NCI-H1417 treated with DMSO at 0.1 percent for 48 hours (cell line): ENCODE measurements at places on chromosomes 16 and 17.

- DNase-seq = no peak
Measured at GRCh38 chr17:49987681-49988441, 7.2 kb downstream of the DLX3 start.

- no peak for DNase-seq
Measured at GRCh38 chr16:88812513-88813268, 963 bp upstream of the APRT start.

DNA sequence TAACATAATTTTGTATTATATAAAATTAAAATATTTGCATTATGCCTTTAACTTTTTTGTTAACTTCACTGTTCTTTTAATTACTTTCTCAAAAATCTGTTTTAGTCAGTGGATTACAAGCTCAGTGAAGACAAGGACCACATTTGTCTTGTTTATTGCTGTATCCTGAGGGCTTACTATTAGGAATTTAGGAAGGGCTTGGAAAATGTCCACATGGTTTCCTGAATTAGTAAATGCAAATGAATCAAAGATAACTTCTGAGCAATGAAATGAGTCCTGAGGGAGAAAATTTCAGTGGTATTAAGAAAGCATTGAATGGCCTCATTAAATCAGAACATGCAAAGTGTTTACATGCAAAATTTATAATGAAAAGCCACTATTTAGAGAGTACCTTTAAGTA, 1293.2 kb upstream of the GOT2 start:
- no peak for DNase-seq

GRCh38 chr17:82737967-82738877, 2.8 kb downstream of the FN3K start:
- no peak for DNase-seq

GRCh38 chr16:62135446-62135845, 99.2 kb upstream of the CDH8 start:
- DNase-seq = no peak

DNA sequence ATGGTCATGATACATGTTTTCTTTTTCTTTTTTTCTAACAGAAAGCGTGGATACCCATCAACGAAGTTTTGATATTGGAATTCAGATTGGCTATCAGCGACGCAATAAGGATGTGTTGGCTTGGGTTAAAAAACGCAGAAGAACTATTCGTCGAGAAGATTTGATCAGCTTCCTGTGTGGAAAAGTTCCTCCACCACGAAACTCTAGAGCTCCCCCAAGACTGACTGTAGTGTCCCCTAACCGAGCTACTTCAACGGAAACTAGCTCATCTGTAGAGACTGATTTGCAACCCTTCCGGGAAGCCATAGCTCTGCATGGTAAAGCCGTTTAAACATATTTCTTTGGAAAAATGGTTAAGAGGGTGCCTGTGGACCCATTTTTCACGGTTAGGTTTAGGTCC, 11.5 kb downstream of the HAPSTR1 start:
- no peak for DNase-seq

DNA sequence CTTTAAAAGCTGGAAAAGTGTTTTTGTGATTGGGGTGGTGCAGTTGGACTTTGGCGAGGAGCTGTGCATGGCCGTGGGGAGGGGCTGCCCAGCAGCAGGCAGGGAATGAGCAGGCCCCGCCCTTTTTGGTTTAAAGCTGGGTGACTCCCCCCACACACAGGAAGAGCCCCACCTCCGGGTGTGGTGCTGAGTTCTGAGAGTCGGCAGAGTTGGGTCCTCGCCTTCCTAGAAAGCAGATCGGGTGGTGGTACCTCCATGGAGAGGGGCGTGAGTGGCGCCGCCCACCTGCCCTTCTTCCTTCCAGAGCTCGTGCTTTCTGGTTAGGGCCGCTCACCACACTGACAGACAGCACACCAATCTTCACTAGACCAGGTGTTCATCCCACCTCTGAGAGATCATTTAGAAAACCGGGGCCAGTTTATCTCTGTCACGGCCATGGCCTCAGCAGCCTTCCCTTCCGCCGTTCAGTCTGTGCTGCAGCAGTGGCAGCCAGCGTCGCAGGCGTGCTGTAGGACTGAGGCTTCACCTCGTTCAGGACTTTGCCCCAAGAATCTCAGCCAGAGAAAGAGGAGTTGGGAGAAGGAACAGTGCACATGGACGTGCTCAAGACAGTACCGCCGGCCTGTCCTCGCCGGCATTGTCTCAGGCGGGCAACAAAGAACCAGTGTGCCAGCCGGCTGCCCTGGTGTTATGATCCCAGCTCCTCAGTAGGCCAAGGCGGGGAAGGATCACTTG, 144.0 kb upstream of the CHMP6 start:
- no peak for DNase-seq

GRCh38 chr16:24573141-24573540, 33.8 kb downstream of the RBBP6 start:
- no peak for DNase-seq

DNA sequence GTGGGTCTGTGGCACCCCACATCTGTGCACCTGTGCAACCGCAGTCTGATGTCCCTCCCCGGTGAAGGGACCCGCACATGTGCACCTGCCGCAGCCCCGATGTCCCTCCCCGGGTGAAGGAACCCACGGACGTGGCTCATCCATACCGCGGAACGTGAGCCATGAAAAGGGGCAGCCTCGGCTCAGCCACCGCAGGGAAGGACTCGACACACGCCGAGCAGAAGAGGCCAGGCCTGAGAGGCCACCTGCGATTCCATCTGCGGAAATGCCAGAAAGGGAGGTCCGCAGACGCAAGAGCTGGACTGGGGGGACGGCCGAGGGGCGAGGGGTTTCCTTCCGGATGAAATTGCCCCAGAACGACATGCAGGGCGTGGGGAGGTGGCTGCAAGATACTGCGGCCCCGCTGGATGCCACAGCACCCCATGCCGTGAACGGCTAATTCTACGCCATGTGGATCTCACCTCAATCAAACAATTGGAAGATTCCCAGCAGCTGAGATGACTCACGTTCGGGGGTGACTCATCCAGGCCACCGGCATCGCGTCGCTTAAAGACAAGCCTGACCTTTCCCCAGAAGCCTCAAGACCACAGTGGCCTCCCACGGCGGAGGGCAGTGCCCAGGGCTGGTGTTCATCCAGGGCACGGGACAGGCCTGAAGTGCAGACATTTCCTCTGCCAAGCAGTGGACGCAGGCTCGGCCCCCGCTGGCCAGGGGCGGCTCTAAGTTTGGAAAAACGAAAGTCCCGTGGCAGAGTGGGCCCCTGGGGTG, 21.0 kb downstream of the SOX8 start:
- DNase-seq = no peak

DNA sequence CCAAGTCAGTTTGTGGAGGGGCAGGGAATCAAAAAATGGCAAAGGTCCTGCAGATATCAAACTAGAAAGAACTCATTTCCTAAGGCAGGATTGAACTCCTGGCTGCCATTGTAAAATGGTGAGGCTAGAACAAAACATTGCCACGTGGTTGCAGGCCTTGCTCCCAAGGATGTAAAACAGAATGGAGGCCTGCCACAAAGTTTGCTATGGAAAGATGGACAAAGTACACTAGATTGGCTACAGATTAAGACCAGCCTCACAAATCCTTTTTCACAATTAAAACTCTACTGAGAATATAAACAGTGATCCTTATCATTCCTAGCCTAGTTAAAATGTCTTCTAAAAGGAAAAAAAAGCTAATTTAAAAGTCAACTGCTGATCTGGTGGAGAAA, 30.9 kb downstream of the PHKB start:
- DNase-seq = no peak

DNA sequence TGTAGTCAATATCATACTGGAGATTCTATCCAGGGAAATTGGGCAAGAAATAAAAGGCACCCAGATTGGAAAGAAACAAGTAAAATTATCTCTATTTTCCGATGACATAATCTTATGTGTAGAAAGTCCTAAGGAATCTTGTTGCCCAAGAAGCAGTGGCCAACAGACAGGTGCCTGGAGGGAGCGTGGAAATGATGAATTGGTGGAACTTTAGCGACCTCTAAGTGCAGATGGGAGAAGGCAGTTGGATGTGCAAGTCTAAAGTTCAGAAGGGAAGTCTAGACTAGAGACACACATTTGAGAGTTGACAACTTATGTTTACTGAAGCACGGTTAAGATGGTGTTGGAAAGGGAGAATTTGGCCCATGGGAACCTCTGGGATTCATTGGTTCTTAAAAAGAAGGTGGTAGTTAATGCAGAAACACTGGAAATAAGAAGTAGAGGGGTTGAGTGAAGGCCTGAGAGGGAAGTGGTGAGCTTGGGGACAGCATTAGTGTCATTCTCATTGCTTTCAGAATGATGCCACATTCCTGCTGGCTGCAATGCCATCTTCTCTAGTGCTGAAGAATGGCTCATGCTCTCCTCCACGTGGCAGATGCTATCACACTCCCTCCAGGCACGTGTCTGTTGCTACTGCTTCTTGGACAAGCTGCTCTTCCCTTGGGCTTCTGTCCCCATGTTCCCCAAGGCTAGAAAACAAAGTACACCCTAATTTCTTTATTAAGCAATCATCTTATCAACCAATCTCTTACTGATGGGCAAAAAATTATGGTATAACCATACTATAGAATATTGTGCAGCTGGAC, 24.0 kb downstream of the TAT start:
- no peak for DNase-seq

DNA sequence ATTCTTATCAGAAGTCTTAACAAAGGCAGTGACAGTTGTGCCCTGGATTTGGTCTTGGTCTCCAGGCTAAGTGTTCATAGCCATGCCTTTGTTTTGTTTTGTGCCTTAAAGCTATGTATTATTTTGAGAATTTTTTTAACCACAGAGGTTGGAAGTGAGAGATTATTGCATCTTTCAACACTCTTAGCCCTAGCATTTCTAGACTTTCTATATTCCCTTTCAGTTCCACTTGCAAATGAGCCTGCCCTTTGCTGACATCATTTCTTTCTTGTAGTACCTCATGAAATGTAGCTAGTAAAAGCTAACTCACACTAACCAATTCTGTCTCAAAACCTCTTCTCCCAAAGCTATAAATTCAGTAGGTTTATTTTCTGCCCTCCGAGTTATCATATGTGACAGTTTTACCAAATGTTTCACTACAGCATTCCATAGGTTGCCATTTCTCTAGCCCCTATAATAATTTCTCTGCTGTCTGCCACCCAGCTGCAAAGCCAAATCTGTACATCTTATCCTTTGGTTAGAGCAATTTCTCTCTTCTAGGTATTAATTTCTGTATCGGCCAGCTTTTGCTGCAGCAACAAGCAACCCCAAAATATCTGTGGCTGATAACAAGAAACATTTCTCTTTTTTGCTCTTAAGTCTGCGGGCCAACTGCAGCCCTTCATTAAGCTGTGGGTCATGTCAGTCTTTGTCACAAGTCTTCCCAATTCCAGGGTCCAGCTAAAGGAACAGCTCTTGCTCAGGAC, 14.2 kb upstream of the CCL1 start:
- no peak for DNase-seq

DNA sequence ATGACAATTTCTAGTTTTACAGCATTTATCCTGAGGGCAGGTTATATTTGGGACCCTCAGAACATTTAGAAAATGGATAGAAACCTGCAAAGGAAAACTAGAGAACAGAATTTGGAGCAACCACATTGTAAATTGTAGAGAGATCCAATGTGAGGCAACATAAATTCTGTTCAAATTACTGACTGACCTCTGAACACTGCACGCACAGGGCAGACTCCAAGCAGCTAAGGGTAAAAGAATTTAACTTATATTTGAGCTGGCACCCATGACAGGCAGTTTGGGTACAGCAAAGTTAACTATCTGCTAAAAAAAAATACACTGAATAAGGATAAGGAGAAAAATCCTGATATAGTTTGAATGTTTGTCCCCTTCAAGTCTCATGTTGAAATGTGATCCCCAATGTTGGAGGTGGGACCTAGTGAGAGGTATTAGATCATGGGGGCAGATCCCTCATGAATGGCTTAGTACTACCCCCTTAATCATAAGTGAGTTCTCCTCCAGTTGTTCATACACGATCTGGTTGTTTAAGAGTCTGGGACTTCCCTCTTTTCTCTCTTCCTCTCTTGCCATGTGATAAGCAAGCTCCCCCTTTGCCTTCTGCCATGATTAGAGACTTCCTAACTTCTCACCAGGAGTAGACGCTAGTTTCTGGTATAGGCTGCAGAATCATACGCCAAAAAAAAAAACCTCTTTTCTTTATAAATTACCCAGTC, 75.7 kb downstream of the FBXL20 start:
- no peak for DNase-seq

DNA sequence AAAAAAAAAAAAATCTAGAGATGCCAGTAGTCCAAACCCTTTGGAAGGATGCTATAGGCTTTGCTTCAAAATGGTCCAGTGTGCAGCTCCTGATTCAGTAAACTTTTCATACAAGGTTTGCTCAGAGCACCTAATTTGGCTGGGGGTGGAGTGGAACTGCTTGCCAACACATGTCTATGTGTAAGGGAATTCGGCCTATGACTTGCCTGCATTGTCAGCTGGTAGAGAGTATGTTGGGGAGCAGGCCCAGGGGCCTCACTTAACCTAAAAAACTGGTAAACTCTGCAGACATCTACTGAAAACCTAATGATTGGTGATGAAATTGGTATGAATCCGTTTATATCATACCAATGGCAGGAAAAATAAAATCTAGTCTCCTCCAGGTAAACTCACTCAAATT, 1.5 kb upstream of the MFSD6L start:
- DNase-seq = no peak

DNA sequence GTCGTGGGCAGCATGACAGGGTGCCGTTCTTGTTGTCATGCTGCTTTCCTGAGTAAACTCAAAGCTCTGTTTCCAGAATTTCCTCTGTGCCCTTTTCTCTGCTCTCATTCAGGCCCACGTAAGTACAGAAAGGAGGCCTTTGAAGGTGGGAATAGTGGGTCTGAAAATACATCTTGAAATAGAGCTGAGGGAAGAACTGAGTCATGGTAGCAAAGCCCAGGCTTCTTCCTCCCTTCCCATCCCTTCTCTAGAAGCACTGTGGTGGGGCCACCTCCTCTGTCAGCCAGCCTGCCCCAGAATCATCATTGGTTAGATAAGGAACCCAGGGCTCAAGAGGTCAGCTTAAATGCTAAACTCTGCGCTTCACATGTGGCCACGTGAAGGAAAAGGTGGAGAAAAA, 9.4 kb downstream of the CTRL start:
- DNase-seq = no peak

DNA sequence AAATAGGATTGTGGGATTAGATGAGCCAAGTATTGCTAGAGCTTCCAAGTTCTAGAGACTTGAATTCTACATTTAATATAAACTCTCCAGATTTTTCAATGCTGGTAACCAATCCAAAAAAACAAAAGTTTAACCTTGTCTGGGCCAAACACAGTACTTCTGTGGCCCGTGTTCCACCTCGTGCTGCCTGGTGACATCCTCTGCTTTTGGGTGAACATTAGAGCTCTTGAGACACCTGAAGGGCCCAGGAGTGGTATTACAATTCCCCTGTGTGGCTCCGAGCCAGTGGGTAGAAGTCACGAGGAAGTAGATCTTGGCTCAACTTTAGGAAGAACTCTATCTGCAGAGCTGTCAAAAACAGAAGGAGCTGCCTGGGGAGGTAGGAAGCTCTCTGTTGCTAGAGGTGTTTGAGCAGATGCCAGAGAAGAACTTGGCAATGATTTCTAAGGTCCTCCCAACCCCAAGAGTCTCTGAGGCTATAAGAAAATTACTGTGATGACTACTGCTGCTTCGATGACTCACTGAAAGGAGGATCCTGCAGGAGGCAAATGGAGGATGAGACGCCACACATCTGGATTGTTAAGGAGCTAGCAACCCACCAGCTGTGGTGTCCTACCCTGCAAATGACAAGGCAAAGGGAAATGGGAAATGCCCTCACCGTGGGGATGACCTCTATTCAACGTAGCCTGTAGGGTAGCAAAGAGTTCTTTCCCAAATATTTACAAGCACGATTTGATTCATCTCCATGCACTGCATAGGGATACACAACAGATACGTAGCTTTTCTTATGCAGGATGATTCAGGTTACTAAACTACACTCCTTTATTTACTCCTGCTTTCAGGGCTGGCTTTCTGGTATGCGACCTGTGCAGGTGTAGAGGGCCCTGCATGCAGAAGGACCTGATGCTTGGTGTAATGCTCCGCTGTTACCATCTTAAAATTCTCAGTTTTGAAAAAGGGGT, 45.8 kb upstream of the GAS7 start:
- no peak for DNase-seq
